NCI-H2081 treated with DMSO at 0.1 percent for 48 hours (cell line): ENCODE measurements at places on chromosomes 2 and 18.

DNA sequence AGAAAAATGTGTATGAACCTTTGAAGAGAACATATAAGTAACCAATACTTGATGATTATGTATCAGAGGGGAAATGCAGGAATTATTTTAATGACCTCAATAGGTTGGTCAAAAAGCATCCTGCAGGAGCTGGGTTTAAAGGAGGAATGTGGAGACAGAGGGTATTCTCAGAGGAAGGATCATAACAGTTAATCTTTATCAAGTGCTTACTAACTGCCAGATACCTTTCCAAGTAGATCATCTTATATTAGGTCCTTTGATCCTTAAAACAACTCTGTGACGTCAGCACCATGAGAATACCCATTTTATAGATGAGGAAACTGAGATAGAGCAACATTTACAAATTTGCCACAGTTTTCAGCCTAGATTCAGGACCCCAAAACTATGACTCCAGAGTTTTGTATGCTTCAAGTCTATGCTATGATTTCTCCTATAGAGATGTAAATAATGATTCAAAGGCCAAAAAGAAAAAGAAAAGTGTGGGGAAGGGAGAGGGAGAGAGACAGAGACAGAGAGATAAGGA, 3.0 kb downstream of the RFTN2 start:
- DNase-seq = no peak

DNA sequence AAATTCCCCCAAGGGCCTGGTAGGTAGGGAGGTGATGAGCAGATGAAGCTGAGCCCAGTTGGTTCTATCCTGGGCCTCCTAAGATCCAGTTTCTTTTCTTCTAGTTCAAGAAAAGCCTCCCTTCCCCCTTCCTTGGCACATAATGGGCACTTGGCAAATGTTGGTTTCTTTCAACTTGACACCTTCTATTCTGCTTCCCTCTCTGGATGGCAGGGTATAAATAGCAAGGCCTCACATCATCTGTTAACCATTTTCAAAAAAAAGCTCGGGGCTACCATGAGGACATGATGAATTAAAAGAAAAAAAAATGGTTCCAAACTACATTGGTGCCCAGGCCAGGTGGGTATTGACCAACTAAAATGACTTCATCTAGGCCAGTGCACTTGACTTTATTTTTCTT, 29.9 kb downstream of the CTAGE1 start:
- DNase-seq = no peak

DNA sequence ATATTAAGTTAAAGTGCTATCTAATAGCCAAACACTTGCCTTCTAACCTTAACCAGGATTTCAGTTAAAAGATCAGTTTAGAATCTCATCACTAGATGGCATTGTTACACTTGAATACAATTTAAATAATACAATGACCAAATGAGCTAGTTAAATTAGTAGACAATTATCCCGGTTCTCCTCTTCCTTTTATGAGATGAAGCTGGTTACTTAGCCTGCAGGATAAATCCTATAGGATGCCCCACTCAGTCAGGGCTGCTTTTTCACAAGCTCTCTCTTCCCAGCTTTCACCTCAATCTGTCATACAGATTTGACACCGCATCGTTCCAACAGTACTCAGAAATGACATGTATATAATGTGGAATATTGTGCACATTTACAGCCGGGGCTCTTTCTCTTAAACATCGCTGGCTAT, 678.8 kb downstream of the KCNJ3 start:
- DNase-seq = peak; percentile 65

DNA sequence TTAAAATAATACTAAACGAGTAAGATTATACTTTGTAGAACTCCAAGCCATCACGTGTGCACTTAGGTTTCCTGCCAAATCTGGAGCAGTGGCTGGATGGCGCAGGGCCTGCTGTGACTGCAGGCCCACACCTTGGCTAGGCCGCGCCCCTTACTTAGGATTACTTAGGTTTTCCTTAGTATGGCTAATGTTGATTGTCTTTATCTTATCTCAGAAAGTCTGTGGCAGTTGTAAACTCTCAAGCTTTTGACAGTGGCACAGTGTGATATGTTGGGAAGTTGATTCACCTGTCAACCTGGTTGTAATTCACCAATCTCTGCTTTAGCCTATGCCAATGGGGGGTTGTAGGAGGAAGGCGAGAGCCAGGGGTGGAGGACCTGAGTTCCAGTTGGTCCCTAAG, 208.4 kb downstream of the ZNF407 start:
- no peak for DNase-seq

- DNase-seq = peak; percentile 19
Observed at GRCh38 chr2:192288295-192288694, 93.6 kb upstream of the TMEFF2 start.

DNA sequence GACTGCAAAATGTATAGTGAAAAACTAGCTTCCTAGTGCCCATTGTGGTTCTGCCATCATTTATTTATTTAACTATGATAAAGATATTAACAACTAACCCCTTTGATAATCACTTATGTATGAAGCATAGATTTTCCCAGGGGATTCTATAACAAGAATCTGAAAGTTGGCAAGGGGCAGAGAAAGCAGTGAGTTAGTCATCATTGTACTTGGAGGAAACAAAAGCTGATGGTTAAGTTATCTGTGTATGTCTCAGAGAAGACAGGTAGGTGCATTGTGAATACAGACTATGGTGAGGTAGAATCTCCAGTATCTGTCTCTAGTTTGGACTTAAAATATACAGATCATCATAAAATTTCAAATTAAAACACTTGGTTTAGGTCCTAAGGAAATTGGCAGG, 2159.1 kb upstream of the CELF4 start:
- DNase-seq = no peak

- DNase-seq = no peak
Observed at GRCh38 chr2:239822146-239822831, 202.9 kb downstream of the NDUFA10 start.

DNA sequence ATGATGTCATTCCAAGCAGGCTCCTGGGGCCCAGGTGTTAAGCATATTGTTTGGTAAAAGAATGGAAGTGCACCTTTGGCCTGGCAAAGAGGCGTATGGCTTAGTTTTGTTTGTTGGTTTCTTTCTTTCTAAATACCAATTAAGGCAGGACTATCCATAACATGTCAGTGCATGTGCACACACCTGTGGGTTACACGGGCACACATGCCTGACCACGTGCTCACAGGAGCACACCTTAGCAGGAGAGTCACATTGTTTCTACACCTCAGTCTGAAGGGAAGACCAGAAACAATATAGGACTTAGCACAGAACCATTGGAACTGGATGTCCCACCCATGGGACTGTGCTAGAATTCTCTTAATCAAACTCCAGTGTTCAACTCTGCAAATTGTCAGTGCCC, 127.8 kb downstream of the FBXO15 start:
- no peak for DNase-seq

- no peak for DNase-seq
Observed at GRCh38 chr2:168525020-168525419, 68.9 kb downstream of the CERS6 start.

GRCh38 chr18:29862824-29863223, 1179.7 kb downstream of the DSC3 start:
- DNase-seq = no peak

GRCh38 chr2:128354726-128355470, 36.2 kb upstream of the HS6ST1 start:
- no peak for DNase-seq

DNA sequence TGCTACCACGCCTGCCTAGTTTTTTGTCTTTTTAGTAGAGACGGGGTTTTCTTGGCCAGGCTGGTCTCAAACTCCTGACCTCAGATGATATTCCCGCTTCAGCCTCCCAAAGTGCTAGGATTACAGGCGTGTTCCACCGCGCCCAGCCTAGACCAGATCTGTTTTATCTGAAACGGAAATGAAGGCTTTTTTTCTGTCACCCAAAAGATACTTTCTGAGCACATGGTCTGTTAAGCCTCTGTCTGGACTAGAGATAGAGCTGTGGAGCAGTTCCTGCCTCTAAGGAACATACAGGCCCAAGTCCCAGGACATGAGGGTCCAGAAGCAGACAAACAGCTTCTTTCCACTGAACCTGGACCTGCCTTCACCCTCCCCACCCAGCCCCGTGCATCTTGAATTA, 43.6 kb upstream of the PTMA start:
- no peak for DNase-seq

DNA sequence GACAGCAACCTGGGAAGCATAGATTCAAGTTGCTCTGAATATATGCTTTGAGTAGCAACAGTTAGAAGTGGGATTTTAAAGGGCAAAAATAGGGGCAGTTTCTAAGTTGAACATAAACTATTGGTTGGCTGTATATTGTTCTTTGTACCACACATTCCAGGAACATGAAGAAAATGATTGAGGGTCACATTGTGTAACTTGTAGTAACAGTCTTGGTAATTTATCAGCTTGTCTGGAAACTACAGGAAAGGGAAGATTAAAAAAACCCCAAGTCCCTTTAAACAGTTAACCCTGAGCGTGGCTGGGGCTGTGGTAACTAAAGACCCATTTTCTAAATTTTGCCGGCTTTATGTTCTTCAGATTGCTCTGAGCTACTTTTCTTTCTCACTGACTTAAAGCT, 7.4 kb downstream of the PLEKHB2 start:
- no peak for DNase-seq

DNA sequence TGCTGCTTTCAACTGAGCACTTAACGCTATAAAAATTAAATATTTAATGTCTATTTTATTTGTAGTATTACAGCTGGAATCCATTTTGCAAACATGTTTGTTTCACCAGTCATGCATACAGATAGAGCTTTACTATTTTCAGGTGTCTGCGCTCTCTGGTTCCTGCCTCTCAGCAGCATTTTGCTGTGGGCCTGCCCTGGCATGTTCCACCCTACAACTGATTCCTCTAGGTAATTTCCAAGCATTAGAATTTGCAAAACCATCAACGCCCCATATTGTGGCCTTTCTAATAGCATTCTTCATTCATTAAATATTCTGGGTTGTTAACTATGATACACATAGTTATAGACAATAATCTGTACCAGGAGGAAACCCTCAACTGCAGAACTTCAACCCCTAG, 266.4 kb upstream of the DLGAP1 start:
- DNase-seq = no peak

GRCh38 chr18:38290229-38290628, 724.6 kb upstream of the CELF4 start:
- DNase-seq = no peak

GRCh38 chr2:70823249-70823648, 2.9 kb upstream of the CLEC4F start:
- no peak for DNase-seq
